ENCODE measurements at places on chromosomes 13 and 19.

- DNase-seq, result no peak
Observed at GRCh38 chr19:46945694-46946489, 73.7 kb upstream of the NPAS1 start.

GRCh38 chr13:27264181-27264580 is 6.4 kb upstream of the RASL11A start:
- peak; percentile 12 for DNase-seq

DNA sequence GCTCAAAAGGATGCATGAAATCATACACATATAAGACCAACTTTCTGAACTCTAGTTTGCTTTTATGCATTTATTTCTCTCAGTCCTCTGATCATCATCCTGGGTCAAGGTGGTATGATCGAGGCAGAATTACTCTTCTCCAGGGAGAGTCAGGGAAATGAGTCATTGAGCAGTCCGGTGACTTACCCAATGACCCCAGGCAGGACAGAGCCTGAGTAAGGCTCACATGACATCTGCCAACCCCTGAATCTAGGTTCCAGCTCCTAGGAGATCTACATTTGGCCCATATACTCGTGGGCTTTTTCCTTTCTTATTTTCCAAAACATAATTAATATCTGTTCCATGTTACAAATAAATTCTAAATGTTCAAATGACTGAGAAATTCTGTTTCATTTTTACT is 502.3 kb downstream of the FOXO1 start:
- DNase-seq, result no peak

GRCh38 chr19:35146746-35147459 is 3.8 kb downstream of the FXYD7 start:
- no peak for DNase-seq

DNA sequence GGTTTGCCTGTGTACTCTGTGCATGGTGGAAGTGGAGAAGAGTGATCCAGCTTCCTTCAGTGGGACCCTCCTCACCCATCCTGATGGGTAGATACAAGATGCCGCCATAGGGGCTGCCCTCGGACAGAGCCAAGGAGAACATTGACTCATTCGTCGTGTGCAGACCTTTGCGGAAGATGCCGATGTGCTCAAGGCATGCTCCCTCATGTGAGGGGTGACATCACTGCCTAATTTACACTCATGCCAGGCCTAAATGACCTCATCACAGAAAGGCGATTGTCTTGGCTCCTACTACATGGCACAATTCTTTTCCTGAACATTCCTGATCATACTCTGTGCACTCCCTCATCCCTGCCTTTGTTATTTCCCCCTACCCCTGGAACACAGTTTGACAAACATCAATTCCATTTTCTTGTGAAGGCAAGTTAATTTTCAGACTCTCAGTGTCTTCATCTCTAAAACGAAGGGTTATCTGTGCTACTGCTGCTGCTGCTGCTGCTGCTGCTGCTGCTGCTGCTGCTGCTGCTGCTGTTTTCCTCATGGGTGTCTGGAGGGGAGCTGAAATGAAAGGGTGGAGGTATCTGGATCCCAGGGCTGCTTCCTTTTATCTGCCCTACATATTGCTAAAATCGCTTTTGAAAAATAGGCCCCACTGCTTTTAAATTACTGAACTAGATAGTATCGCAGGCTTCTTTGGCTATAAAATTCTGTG is 146.5 kb upstream of the ARGLU1 start:
- DNase-seq, result no peak

DNA sequence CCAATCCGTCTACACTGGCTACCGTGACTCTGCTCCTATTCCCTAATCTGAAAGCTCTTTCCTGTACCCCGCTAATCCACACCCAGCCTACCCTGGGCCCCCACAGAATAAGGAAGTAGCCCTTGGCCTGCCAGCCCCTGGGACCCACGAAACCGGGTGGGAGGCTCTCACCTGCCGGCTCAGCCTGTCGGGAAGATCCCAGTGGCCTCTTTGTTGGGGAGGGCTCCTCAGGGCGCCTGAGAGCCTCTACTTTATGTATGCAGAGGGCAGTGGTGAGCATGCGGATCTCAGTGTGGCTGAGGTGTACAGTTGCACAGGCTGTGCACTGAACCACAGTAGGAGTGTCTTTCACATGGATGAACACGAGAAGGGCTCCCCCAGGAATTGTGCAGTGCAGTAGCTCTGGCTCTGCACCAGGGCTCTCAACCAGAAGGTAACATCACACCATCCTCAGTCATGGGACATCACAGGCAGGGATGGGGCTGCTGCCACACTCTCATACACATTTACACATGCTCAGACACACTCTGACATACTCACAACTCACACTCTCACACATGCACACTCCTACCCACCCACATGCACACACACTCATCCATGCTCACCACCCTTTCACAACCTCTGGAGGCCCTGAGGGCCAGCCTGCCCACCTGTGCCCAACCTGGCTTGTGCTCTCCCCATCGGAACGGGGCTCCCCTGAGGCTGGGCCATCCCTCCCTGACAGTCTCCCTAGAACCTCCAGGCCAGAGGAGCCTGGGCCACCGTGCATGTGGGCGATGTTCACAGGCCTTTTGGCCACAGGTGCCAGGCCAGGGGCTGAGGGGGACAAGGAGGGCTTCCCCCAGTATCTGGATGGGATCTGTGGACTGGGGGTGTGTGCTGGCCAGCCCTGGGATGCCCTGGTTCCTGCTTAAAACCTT is 135.0 kb downstream of the URI1 start:
- DNase-seq, result no peak

DNA sequence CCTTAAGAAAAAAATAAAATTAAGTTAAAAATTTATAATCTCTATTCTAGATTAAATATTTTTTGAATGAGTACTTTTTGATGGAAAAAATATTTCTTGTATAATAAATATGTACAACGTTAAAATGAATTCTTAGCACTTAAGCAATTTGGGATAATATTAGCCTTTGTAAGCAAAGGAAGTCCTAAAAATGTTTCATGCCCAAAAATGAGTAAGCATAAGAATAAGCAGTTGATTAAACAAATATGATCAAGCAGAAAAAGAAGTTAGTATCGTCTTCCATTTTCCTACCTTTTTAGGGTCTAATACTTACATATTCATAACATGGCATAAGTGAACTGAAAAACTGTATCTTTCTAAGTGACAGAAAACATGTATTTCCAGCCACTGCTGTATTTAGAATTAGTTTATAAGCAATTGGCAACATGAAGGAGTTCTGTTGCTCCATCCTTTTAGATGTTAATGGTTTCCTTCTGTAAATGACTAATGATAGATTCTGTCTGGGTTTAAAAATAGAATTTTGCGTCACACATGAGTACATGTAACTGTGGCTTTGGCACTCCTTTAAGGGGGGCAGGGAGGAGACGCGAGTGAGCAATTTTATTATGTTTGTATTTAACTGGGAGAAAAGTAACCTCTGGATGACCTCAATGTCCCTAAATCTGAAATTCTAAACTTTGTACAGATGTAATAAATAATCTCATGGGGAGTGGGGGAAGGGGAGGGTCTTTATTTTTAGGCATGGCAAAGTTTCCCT is 237.4 kb downstream of the RGCC start:
- DNase-seq, result no peak

DNA sequence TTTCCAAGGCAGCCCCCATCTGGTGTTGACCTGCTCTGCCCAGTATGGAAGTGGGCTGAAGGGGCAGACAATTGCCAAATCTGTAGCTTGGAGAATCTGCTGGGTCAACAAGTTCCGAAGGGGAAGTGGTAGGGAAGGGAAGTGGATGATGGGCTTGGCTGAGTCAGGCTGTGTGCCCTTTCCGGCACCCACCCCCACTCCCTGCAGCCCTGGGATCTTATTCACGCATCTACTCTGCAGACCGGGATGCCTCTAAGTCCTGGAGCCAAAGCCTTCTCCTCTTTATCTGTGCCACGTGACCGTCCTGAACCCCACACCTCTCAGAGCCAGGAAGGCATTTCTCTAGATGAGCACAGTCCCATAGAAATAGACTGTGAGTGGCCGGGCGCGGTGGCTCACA is 7.5 kb upstream of the C5AR2 start:
- no peak for DNase-seq

DNA sequence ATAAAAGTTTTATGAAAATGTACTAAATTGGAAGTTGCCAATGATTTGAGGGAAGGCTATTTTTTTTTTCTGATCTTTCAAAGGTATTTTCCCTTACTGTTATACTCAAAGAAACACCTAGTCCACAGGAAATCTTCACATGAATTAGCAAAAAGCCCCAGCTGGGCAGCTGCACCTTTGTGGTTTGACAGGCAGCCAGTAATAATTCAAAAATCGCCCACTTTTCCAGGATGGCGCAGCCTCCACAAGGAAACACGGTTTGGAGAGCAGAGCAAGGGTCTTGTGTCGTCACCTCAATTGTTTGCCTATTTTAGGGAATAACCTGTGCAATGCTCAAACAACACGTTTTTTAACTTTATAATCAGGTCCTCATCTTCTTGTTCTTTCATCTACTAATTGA is 324.9 kb upstream of the GPC6 start:
- DNase-seq, result no peak

DNA sequence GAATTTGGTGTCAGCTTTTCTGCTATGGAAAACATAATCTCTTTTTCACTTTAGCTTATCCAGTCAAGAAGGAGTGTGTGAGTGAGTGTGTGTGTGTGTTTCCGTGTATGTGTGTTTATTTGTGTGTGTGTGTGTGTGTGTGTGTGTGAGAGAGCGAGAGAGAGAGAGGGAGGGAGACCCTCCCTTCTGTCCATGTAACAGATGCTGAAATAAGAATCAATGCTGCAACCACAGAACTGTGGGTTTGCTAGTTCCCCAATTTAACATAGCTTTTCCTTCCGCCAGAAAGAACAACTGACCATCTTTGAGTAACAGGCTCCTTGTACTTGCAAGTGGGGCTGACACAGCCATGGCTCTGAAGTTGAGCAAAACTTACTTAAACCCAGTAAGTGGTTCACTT is 5.2 kb downstream of the LCP1 start:
- no peak for DNase-seq

- DNase-seq, result peak; percentile 39
Observed at GRCh38 chr19:55165952-55166529, 372 bp downstream of the DNAAF3 start.

DNA sequence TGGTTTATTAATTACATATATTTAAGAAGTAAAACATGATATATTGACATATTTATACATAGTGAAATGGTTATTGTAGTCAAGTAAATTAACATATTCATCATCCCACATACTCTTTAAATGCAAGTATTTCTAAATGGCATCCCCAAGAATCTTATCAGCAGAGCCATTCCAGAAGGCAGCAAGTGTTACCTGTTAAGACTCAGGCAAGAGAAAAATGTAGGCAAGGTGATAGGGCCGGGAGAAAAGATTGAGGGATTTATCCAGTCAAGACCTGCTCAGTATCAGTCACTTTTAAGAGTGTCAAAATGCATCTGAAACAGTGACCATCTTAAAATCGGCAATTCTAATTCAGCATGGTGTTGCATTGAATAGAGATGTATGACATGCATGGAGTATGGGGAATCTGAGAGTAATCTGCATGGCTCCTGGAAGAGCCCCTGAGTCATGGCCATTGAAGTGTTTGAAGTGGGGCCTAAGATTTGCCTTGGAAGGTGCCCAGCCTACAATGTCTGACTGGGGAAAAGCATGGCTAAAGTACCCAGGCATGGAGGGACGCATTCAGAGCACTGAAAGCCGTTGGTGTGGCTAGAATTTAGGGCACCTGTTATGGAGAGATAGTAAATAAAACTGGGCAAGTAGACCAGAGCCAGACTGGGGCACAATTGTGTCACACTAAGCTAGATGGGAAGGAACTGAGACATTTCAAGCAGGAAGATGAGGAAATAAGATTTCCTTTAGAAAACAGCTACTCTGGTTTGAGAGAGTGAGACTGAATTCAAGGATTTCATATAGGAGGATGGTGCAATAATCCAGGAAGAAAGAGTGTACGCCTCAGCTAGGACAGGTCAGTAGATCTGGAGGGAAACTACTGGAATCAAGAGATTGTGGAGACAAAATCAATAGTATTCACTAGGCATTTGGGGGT is 25.0 kb upstream of the C1QTNF9B start:
- no peak for DNase-seq

DNA sequence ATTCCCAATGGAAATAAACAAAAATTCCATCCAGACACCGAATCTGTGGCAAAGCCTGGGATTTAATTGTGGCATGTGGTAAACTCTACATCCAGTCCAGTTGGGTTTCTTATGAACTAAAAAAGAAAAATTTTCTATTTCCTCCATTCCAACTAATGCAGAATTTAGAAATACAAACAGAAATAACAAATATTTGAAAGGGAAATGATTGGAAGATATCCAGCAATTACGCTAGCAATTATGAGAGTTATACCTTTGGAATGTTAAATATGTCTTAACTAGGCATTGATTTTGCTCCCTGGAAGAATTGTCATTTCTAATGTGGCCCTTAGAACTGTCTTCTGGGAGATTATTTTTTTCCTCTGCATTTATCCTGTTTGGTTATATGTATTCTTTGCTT is 421.4 kb upstream of the KLHL1 start:
- DNase-seq, result no peak

- no peak for DNase-seq
Observed at GRCh38 chr19:55614711-55615542, 9.4 kb downstream of the ZNF784 start.

- DNase-seq, result peak; percentile 8
Observed at GRCh38 chr13:35818633-35819067, 312.5 kb downstream of the DCLK1 start.

DNA sequence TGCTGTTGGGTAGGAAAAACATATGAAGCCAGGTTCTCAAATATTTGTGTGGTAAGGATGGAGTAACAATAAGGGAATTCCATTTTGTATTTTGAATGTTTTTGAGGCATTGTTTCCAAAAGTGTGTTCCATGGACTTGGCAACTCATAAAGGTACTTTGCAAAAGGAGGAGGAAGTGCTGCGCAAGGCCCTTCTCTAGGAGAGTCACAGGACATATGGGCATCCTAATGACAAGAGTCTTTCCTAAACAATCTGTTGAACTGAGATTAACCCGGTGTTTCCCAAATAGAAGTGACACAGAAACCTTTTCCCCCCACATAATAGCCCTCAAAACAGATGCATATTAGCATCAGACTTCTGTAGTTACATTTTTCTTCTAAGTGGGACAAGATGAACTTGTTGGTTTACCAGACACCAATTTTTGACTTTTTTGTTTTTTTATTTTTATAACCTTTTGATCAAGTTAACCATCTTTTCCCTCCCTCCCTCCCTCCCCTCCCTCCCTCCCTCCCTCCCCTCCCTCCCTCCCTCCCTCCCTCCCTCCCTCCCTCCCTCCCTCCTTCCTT is 209.3 kb downstream of the PCCA start:
- no peak for DNase-seq

DNA sequence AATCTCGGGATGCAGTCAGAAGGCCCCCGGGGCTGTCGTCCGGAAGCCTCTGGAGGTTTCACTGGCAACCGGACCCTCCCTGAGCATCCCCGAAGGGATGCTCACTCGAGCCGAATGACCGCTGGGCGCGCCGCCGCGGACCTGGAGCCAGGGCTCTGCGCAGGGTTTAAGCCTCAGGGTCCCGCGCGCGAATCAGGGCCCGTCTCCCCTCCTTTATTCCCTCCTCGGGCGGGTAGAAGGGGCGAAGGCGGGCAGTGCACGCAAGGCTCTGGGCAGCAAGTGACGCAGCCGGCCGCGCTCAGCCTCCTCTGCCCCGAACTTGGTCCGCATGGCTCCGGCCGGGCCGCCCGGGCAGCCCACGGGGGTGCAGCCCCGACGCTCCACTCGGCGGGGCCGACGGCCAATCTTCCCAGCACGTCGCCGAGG is 572 bp downstream of the SHISA2 start:
- no peak for DNase-seq
